ENCODE measurements at places on chromosomes 12 and 14.
A peak's percentile ranks its signal among the peaks of the same experiment; 100 is the strongest.

DNA sequence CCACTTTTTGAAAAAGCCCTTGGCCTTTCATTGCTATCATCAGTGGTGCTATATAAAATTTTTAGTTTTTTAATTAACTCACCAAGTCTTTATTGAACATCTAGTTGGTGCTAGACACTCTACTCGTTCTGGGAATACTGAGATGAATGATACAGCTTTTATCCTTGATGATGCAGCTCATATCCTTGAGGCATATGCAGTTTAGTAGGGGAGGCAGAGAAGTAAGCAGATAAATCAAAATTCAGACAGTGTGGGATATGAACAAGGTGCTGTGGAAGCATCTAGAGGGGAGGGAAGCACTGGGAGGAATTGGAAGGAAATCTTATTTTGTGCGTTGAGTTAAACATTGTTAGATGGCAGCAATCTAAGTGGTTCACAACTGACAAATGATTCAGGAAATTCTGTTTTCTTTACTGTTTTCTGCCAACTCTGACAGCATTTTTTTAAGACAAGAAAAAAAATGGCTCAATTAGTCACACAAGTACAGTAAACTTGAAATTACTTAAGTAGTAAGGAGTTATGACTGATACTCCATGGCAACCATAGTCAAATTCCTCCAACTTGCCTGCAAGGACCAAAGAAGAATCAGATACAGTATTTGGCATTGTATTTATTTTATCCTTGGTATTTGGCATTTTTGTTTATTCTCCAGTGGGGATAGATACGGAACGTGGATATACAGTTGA is 119.2 kb downstream of the TMTC2 start:
- peak overlapping the region; percentile 72 for H3K27ac ChIP-seq
- H3K4me3 ChIP-seq = no peak overlapping the region
- peaks cover 18% of the 10 kb centered on the region for H3K4me1 ChIP-seq
- H3K27me3 ChIP-seq = no peaks in the 10 kb centered on the region
- no peak for DNase-seq

GRCh38 chr12:102064476-102064875 is 2.7 kb upstream of the WASHC3 start:
- DNase-seq = no peak
- H3K4me3 ChIP-seq = no peak overlapping the region
- H3K27me3 ChIP-seq = no peaks in the 10 kb centered on the region
- H3K4me1 ChIP-seq = peaks cover 10% of the 10 kb centered on the region
- no peak overlapping the region for H3K27ac ChIP-seq
- H3K36me3 ChIP-seq = no peaks in the 10 kb centered on the region

GRCh38 chr12:31785318-31785717 is 56.5 kb upstream of the AMN1 start:
- H3K4me1 ChIP-seq = no peaks in the 10 kb centered on the region
- no peaks in the 10 kb centered on the region for H3K36me3 ChIP-seq
- no peak overlapping the region for H3K4me3 ChIP-seq
- H3K27me3 ChIP-seq = no peaks in the 10 kb centered on the region
- no peak for DNase-seq
- no peak overlapping the region for H3K27ac ChIP-seq

- no peak for DNase-seq
- H3K36me3 ChIP-seq = no peaks in the 10 kb centered on the region
- no peak overlapping the region for H3K27ac ChIP-seq
- no peak overlapping the region for H3K4me3 ChIP-seq
These were observed 143.0 kb upstream of the DDHD1 start for GRCh38 chr14:53295985-53296582.

DNA sequence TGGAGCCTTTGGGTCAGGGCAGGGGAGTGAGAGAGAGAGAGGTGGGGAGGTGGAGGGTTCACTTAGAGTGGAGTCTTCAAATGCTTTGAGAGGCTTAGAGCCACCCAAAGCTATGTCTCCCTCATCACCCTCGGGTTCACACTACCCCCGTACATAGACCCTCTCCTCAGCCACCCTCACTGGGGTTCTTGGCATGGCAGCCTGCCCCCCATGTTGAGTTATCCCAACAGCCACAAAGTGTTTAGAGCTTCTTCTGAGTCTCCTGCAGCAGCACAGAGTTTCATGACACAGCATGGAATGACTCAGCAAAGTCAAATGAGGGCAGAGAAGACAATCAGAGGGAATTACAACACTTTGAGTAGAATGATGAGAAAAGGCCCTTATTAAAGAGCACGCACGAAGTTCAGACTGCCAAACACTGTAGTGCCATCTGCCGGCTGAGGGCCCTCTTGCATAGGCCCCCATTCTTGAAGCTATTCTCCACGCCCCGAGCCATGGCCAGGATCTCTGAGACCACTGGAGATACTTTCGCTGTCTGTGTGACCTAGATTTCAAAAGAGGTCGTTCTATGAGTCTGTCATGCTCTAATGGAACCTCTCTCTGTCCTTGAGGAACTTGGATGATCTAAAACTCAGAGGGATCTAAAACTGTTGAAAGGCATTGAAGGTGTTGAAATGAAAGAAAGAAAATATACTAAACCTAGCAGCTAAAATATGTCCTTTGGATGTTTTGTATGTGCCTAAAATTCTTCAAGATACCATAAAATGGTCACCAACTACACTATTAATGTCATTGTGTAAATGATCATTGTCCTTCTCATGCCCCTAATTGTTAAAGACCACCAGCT is 221.9 kb downstream of the PELI2 start:
- no peak for DNase-seq
- peak overlapping the region; percentile 54 for H3K27ac ChIP-seq
- H3K27me3 ChIP-seq = no peaks in the 10 kb centered on the region

DNA sequence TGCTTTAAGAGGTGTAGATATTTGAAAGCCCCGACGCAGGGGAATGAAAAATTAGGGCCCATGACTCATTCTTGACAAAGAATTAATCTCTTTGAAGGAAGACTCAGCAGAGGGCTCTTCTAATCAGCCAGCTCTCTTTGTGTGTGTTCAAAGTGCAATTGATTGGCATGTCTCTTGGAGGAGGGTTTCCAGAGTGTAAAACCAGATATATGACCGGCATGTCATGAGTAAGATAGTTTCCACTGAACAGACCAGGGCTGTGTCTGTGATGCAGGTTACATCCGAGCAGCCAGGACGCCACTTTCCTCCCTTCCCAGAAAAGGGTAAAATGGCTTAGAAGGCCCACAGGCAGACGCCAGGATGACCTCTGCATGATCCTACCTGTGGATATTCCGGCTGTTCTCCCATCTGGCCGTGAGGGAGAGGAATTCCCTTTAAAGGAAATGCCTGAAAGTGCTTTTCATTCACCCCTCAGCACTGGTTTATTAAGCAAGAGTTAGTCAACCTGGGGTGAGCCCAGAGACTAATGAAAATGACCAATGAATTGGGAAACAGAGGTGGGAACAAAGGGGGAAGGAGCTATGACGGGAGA is 7.2 kb upstream of the KRT75 start:
- H3K36me3 ChIP-seq = no peaks in the 10 kb centered on the region
- H3K4me1 ChIP-seq = peaks cover 24% of the 10 kb centered on the region
- H3K27ac ChIP-seq = peak overlapping the region; percentile 73

DNA sequence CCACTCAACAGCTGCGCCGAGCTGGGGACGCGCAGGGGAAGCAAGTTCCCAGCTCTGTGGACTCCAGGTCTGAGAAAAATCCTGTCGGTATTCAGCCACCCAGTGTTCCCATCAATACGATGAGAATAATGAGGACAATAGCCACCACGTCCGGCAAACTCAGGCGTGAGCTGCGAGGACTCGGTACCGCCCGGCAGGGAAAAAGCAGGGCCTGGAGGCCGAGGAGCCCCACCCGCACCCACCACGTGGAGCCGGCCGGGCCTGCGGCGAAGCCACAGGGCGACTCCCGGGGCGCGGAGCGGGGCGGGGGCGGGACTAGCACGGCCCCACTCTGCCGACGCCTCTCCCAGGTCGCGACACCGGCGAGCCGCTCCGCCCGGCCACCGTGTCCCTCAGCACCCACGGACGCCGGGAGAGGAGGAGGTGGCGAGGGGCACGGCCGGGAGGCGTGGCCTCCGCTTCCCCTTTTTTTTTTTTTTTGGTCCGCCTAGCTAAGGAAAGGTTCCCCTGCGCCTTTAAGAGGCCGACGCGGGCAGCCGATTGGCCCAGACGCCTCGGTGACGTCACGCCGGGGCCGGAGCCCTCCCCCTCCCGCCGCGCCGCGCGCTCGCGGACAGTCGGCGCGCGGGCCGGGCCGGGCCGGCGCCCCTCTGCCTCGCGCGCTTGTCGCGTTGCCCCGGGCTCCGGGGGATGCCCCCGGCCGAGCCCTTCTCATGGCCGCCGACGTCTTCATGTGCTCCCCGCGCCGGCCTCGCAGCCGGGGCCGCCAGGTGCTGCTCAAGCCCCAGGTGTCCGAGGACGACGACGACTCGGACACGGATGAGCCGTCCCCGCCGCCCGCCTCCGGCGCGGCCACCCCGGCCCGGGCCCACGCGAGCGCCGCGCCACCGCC is at the start of gene MLXIP:
MLXIP (plus strand) TSS at position 616 of the 892 bp plus-strand sequence; CDS start at position 714, 98 bp downstream.
- no peaks in the 10 kb centered on the region for H3K27me3 ChIP-seq
- H3K36me3 ChIP-seq = no peaks in the 10 kb centered on the region
- peaks cover 29% of the 10 kb centered on the region for H3K4me1 ChIP-seq
- peak; percentile 58 for DNase-seq
- peak within 1 kb of the TSS; percentile 65 for H3K4me3 ChIP-seq

DNA sequence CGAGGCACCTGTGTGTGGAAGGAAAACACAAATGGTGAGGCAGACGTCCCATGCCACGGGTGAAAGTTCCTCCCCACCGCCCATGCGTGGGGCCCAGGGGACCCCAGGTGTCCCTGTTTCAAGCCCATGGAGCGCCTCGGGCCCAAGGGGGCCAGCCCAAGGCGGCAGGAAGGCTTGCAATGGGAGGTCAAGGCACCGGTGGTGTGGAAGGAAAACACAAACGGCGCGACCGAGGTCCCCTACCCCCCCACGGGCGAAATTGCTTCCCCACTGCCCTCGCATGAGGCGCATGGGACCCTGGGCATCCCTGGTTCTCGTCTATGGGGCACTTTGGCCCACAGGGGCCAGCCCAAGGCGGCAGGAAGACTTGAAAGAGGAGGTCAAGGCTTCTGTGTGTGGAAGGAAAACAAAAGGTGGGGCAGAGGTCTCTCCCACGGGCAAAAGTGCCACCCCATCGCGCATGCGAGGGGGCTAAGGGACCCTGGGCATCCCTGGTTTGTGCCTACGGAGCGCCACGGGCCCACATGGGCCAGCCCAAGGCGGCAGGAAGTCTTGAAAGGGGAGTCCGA is 379.4 kb downstream of the ALG10 start:
- H3K4me1 ChIP-seq = no peaks in the 10 kb centered on the region
- H3K4me3 ChIP-seq = no peak overlapping the region
- no peak for DNase-seq
- no peaks in the 10 kb centered on the region for H3K36me3 ChIP-seq

- DNase-seq = no peak
- no peaks in the 10 kb centered on the region for H3K27me3 ChIP-seq
- H3K36me3 ChIP-seq = no peaks in the 10 kb centered on the region
- H3K27ac ChIP-seq = peak overlapping the region; percentile 51
- no peak overlapping the region for H3K4me3 ChIP-seq
- H3K4me1 ChIP-seq = peaks cover 7% of the 10 kb centered on the region
These were observed 11.7 kb upstream of the DAAM1 start for GRCh38 chr14:59176765-59177164.

DNA sequence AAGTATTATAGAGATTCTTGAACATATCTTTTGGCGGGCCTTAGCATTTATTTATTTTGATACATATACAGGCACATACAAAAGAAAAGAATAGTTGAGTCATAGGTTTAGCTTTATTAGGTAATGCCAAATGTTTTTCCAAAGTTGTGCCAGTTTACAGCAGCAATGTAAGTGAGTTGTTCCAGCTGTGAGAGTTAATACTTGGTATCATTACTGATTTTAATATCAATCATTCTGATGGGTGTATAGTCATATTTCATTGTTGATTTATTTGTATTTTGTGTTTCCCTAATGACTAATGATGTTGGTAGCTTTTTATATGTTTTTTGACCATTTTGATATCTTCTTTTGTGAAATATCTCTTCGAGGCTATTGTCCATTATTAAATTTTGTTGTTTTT is 122.4 kb downstream of the MIPOL1 start:
- no peak for DNase-seq
- no peaks in the 10 kb centered on the region for H3K27me3 ChIP-seq
- no peak overlapping the region for H3K27ac ChIP-seq
- H3K36me3 ChIP-seq = no peaks in the 10 kb centered on the region
- no peaks in the 10 kb centered on the region for H3K4me1 ChIP-seq

GRCh38 chr14:64762044-64763034 is 58.1 kb downstream of the PLEKHG3 start:
- H3K27me3 ChIP-seq = no peaks in the 10 kb centered on the region
- DNase-seq = no peak
- H3K4me1 ChIP-seq = peaks cover 51% of the 10 kb centered on the region
- no peaks in the 10 kb centered on the region for H3K36me3 ChIP-seq

DNA sequence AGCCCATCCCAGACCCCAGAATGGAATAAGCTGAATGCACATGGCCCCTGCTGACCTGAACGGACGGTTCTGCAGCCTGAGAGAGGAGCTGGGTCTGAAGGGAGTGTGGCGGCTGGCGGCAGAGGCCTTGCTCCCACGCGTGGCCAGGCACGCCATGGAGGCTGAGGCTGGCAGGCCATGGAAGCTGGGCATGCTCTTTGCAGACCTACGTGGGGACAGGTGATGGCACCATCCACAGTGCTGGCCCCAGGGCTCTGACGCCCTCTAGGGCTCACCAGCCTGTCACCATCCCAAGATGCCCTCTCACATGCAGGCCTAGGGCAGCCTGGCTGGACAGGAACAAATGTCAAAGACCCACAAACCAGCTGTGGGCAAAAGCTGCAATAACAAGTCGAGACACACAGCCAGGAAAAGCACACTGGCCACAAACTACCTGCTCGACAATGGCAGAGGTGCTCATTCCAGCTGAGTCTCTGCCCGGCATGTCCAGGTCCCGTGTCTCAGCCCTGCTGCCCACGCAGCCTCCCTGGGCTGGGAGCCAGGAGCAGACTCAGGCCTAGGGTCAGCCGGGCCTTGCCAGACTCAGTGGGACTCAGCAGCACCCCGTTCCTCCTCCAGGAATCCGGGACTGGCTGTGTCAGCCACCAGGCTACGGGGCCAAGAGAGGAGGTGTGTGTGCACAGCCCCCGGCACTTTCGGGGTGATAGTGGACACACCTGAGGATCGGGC is 19.7 kb downstream of the BTBD6 start:
- no peak for DNase-seq
- H3K36me3 ChIP-seq = no peaks in the 10 kb centered on the region
- H3K27me3 ChIP-seq = no peaks in the 10 kb centered on the region
- peaks cover 9% of the 10 kb centered on the region for H3K4me1 ChIP-seq
- no peak overlapping the region for H3K27ac ChIP-seq
- no peak overlapping the region for H3K4me3 ChIP-seq

- H3K27me3 ChIP-seq = no peaks in the 10 kb centered on the region
- H3K27ac ChIP-seq = no peak overlapping the region
- DNase-seq = no peak
- H3K36me3 ChIP-seq = no peaks in the 10 kb centered on the region
These were observed 933.8 kb downstream of the TMEM121 start for GRCh38 chr14:106459971-106460730.

DNA sequence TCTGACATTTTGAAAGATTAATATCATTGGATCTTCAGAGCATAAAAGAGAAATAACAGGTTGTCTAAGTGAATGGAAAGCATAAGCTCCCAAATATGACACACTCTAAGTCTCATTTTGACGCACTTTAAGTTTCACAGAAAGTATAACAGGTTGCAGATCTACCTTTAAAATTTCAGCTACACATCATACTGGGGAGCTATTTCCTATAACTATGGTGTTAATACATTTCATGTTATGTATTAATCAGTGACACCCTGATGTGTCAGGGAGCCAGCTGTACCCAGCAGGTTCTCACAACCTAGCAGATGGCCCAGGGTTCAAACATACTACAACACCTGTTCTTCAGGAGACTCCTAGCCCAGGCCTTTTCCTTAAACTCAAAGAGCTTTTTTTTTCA is 31.1 kb upstream of the TMX1 start:
- H3K4me1 ChIP-seq = no peaks in the 10 kb centered on the region
- no peak overlapping the region for H3K4me3 ChIP-seq
- H3K27ac ChIP-seq = no peak overlapping the region
- no peak for DNase-seq
- H3K36me3 ChIP-seq = no peaks in the 10 kb centered on the region

All from esophagus squamous epithelium (tissue), 5 donors.